HCT116 (cell line): ENCODE measurements at places on chromosomes 1 and 21.

DNA sequence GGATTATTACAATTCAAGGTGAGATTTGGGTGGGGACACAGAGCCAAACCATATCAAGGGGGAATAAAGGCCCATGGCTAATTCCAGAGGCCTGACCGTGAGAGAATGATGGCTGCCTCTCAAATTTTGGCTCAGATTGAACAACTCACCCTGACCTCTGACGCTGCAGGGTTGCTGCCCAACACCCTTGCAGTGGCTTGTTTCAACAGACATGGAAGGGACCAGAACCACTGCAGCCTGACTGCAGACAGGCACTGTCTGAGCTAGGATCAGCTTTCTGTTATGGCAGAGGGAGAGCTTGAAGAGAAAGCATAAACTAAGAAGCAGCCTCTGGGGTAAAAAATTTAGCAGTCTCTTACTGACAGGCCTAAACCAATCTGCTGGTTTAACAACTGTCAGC lies 90.2 kb upstream of the GADD45A start:
- DNase-seq = no peak

DNA sequence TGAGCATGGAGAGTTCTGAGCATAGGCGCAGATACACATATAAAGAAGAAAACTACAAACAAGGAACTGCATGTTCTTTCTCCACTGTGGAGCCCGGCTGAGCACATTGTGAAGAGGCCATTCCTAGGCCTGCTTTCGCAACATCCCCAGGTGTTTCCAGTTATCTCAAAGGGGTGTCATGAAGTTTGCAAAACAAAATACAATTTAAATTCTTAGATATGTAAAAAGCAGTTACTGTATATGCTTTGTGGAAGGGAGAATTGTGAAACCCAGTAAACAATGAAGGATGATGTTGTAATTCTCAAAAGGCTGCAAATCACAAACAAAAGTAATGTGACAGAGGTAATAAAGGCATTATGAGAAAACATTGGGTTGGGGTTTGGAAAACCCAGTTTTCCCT lies 98.6 kb upstream of the ZNF644 start:
- no peak for DNase-seq

DNA sequence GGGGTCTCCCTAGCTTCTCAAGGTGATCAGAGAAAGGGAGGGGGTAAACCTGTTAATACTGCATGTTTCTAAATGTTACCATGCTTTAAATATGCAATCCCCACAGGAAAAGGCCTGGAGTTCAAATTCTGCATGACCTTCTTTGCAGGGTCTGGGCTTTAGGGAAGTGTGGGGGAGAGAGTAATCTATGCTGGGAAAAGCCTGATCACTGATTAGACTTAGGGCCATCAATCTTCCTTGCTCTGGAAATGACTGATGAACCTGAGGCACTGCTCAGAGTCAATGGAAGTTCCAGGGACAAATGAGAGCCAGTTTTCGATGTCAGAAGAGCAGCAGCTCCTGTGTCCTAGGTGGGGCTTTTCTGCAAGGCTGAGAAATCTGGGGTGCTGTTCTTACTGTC lies 3.2 kb upstream of the SPRR1A start:
- DNase-seq = no peak

DNA sequence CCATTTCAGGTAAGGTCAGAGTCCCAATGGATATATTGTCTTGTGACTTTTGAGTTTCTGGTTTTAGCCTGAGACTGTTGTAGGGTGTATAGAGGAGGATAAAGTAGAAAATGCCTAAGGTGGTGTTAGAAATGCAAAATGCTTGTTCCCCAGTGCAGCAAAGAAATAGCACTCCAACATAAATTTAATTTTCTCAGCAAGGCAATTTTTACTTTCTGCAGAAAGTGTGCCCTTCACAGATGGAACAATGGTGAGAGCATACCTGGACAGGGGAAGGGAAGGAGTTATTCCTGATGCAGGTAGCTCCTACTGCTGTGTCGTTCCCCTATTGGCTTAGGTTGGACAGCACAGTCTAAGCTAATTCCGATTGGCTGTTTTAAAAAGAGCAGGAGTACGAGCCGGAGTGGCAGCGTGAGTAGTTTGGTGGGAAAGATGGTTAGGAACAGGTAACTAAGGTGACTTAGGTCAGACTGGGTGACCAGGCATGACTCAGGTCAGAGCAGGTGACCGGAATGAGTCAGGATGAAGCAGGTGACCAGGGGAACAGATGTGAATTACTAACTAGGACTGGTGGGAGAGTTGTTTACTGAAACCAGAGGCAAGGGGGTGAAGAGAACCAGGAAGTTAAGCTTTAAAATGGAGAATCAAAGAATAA lies 21.5 kb downstream of the SPATA45 start:
- no peak for DNase-seq

DNA sequence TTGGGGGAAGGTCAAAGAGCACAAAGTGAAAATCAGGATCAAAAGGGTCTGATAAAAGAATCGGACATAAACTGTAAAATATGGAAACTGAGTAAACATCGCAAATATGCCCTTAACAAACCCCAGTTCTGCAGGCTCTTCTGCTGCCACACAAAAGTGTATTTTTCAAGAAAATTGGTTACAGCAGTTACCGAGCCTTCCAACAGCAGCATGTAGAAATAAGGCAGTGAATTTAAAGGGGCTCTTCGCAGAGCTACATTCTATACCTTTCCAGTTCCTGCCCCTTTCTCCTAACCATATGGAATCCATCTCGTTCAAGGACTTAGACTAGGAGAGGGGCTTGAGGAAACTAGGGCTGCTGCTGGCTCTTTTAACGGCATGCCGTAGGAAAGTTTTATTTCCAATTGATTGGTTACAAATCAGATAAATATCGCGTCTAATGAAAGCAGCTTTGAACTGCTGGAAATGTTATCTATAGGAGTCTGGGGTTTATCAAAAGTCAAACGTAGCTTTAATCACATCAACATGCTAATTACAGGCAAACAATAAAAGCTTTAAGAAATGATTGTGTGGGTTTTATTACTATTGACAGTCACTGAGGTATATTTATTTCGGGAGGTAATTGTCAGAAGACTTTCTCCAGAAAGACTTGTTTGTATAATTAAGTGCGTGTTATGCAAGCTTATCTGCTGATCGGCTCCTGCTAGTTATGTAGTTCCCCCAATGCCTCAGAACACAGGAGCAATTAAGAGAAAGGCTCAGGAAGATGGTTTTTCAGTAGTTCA lies 59.1 kb downstream of the GORAB start:
- DNase-seq = no peak
